ENCODE measurements at places on chromosomes 16 and 17. TPM values are rescaled to one million over a fixed set of nuclear protein-coding genes. Genes with fewer than 3 reads are reported as not detected.
A peak's percentile ranks its signal among the peaks of the same experiment; 100 is the strongest.

GRCh38 chr17:7927596-7927995, 2.1 kb downstream of the KCNAB3 start:
- H3K27ac ChIP-seq = no peak overlapping the region
- H3K4me3 ChIP-seq = no peak overlapping the region
- no peaks in the 10 kb centered on the region for H3K36me3 ChIP-seq

GRCh38 chr16:55508271-55508921, 476 bp upstream of the LPCAT2 start:
- H3K4me3 ChIP-seq = peak overlapping the region; percentile 63
- peaks cover 6% of the 10 kb centered on the region for H3K27me3 ChIP-seq
- DNase-seq = no peak
- peaks cover 4% of the 10 kb centered on the region for H3K4me1 ChIP-seq
- peak overlapping the region; percentile 67 for H3K27ac ChIP-seq

GRCh38 chr16:46762583-46762982, 14.4 kb upstream of the MYLK3 start:
- no peaks in the 10 kb centered on the region for H3K36me3 ChIP-seq
- peaks cover 31% of the 10 kb centered on the region for H3K4me1 ChIP-seq
- DNase-seq = no peak
- no peak overlapping the region for H3K4me3 ChIP-seq

- no peaks in the 10 kb centered on the region for H3K27me3 ChIP-seq
- no peak for DNase-seq
- no peak overlapping the region for H3K4me3 ChIP-seq
- peaks cover 16% of the 10 kb centered on the region for H3K4me1 ChIP-seq
- no peak overlapping the region for H3K27ac ChIP-seq
These were observed 55.0 kb downstream of the STX8 start for GRCh38 chr17:9520649-9521048.

The NHERF1 gene
- 5.5 TPM for total RNA-seq

The CDRT15 gene
- not detected for total RNA-seq

DNA sequence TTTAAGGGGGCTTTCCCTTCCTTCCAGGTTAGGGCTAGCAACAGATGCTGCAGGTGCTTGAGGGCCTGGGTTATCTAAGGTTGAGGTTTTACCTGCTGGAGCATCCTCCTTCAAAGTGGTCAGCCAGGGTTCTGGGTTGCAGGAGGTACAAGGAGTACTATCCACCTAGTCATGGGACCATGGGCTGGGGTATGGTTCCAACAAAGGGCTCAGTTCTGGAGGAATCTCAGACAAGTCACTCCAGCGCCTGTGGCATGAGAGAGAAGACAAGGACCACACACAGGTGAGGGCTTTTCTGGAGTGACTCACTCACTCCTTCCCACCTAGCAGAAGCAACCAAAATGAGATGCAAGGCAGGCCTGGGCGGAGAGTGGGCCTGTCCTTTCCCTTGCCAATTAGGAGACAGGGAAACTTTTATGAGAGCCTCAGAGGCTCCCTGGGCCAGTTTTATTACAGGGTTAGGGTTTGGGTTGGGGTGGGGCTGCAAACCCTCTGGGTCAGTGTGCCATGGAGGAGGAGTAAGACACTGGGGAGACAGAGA, 2.2 kb downstream of the MYO19 start:
- H3K27me3 ChIP-seq = no peaks in the 10 kb centered on the region
- H3K4me1 ChIP-seq = peaks cover 19% of the 10 kb centered on the region
- H3K4me3 ChIP-seq = no peak overlapping the region
- no peaks in the 10 kb centered on the region for H3K36me3 ChIP-seq

- H3K4me3 ChIP-seq = no peak overlapping the region
- no peak for DNase-seq
- H3K27ac ChIP-seq = no peak overlapping the region
- H3K4me1 ChIP-seq = no peaks in the 10 kb centered on the region
- H3K27me3 ChIP-seq = no peaks in the 10 kb centered on the region
- no peaks in the 10 kb centered on the region for H3K36me3 ChIP-seq
These were observed 683.7 kb upstream of the SOX9 start for GRCh38 chr17:71437166-71437565.

- no peaks in the 10 kb centered on the region for H3K36me3 ChIP-seq
- H3K27me3 ChIP-seq = peaks cover 80% of the 10 kb centered on the region
- peaks cover 6% of the 10 kb centered on the region for H3K4me1 ChIP-seq
- no peak overlapping the region for H3K27ac ChIP-seq
These were observed 6.1 kb downstream of the CARMIL2 start for GRCh38 chr16:67651039-67651438.

DNA sequence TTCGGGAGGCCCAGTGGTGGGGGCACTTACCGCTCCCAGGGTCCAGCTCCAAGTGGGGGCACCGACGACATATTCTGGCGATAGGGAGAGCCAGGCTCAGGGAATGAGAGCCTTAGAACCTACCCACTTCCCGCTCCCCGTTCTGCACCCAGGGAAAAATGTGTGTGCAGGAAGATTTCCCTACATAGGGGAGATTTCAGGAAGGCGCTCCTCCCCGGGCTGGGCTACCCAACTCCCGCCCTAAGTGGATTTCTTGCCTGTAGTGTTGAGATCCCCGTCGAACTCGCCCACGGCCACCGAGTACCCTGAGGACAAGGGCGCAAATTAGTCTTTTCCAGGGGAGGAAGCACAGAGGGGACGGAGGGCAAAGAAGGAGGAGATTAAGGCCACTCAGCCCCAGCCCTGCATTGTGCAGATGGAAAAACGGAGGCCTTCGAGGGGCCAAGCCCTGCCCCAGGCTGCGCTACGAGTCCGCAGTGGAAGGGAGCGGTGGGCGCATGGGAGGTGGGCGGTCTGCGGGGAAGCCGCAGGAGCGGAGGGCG, 5.1 kb downstream of the ITGA2B start:
- H3K27me3 ChIP-seq = peaks cover 42% of the 10 kb centered on the region
- no peak for DNase-seq
- no peak overlapping the region for H3K27ac ChIP-seq
- peaks cover 12% of the 10 kb centered on the region for H3K4me1 ChIP-seq

GRCh38 chr16:70254965-70255286, 3.2 kb upstream of the EXOSC6 start:
- no peak for DNase-seq
- H3K27ac ChIP-seq = no peak overlapping the region
- H3K27me3 ChIP-seq = no peaks in the 10 kb centered on the region
- peaks cover 11% of the 10 kb centered on the region for H3K4me1 ChIP-seq

The TEX19 gene
- not detected for total RNA-seq

The UBN1 gene
- 26.0 TPM for total RNA-seq

- peak; percentile 50 for DNase-seq
- no peaks in the 10 kb centered on the region for H3K27me3 ChIP-seq
- H3K27ac ChIP-seq = peak overlapping the region; percentile 87
- peaks cover 27% of the 10 kb centered on the region for H3K4me1 ChIP-seq
- H3K36me3 ChIP-seq = no peaks in the 10 kb centered on the region
- H3K4me3 ChIP-seq = no peak overlapping the region
These were observed 9.7 kb upstream of the TNS4 start for GRCh38 chr17:40511136-40511535.

The KCNJ16 gene
- total RNA-seq = not detected

DNA sequence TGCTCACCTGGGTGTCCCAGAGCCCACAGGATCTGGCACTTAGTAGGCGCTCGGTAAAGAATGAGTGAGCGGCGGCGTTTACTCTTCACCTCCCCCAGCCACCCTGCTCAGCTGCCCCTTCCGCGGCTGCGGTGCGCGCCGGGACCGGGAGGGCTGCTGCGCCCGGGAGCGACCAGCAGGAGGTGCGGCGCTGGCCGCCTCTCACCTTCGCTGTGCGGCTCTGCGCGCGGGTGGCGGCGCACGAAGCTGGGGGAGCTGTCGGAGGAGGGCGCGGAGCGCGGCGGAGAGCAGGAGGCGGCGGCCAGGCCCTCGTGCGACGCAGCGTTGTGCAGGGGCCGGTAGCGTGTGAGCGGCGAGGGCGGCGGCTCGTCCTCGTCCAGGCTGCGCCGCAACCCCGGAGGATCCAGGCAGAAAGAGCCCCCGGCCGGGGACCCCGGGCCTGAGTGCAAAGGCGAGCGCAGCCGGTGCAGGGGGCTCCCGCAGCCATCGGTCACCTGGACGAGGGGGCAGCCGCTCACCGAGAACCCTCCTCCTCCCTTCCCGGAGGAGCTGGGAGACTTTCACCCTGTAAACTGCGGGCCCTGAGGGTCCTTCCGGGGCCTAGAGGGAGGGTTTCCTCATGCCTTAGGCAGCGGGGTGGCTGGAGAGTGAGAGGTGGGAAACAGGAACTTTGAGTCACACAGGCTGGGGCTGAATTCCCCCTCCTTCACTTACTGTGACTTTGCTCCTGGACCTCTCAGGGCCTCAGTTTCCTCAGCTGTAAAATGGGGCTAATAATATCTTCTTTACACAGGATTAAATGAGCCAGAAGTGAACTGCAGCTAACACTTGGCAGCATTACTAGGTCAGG, 12.5 kb downstream of the SAMD14 start:
- no peaks in the 10 kb centered on the region for H3K27me3 ChIP-seq
- DNase-seq = no peak
- H3K27ac ChIP-seq = no peak overlapping the region
- peak overlapping the region; percentile 35 for H3K4me3 ChIP-seq

- peak overlapping the region; percentile 85 for H3K27ac ChIP-seq
- H3K4me1 ChIP-seq = peaks cover 19% of the 10 kb centered on the region
- H3K27me3 ChIP-seq = no peaks in the 10 kb centered on the region
- DNase-seq = no peak
These were observed 2.1 kb downstream of the ARRB2 start for GRCh38 chr17:4712526-4712925.

DNA sequence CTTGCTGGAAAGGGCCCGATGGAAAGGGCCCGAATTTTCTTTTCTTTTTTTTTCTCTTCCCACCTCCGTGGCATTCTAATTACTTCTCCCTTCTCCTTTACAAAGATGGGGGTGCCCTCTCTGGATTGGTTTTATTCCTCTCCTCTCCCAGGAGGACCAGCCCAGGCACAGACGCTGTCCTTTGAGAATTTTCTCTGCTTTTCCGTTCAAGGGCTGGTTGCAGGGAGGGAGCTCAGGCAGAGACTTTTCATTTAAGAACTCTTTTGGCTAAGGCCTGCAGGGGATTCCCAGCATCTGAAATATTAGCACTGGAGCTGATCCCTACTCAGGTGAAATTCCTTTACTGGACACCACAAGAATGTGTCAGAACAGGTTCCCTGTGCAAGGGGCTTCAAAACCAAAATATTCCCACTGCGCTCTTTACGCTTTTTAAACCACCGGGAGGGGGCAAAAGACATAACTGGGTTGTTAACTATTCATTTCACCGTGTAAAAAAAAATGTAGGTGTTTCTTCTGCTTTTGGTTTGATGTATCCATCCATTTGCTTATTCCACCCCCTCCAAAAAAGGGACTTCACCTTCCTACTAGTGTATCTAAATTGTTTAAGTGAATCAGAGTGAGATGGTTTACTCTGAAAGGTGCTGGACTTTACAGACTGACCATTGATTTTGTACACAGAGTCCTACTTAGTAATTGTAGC, 1.4 kb downstream of the NFAT5 start:
- no peak for DNase-seq
- H3K4me1 ChIP-seq = peaks cover 49% of the 10 kb centered on the region
- no peaks in the 10 kb centered on the region for H3K27me3 ChIP-seq

GRCh38 chr17:68714676-68715075, 113.5 kb upstream of the FAM20A start:
- H3K27me3 ChIP-seq = no peaks in the 10 kb centered on the region
- H3K4me1 ChIP-seq = no peaks in the 10 kb centered on the region
- H3K36me3 ChIP-seq = no peaks in the 10 kb centered on the region
- H3K27ac ChIP-seq = no peak overlapping the region
- H3K4me3 ChIP-seq = no peak overlapping the region

The MT1H gene
- not detected for total RNA-seq

GRCh38 chr17:55420776-55421178, 858 bp downstream of the MMD start:
- peak overlapping the region; percentile 84 for H3K4me3 ChIP-seq
- DNase-seq = peak; percentile 43
- H3K27ac ChIP-seq = peak overlapping the region; percentile 78
- no peaks in the 10 kb centered on the region for H3K36me3 ChIP-seq
- H3K27me3 ChIP-seq = no peaks in the 10 kb centered on the region
- peaks cover 8% of the 10 kb centered on the region for H3K4me1 ChIP-seq

The TP53TG3C gene
- not detected for total RNA-seq

All from gastrocnemius medialis (tissue), 4 donors.